ENCODE measurements at places on chromosomes 4 and X.

- no peak for DNase-seq
Measured at GRCh38 chr4:139416073-139416673, 37.7 kb upstream of the RAB33B start.

GRCh38 chrX:133924548-133924947 is 60.8 kb downstream of the GPC3 start:
- DNase-seq, result no peak

GRCh38 chr4:183205709-183206108 is 106.7 kb downstream of the WWC2 start:
- DNase-seq, result no peak

DNA sequence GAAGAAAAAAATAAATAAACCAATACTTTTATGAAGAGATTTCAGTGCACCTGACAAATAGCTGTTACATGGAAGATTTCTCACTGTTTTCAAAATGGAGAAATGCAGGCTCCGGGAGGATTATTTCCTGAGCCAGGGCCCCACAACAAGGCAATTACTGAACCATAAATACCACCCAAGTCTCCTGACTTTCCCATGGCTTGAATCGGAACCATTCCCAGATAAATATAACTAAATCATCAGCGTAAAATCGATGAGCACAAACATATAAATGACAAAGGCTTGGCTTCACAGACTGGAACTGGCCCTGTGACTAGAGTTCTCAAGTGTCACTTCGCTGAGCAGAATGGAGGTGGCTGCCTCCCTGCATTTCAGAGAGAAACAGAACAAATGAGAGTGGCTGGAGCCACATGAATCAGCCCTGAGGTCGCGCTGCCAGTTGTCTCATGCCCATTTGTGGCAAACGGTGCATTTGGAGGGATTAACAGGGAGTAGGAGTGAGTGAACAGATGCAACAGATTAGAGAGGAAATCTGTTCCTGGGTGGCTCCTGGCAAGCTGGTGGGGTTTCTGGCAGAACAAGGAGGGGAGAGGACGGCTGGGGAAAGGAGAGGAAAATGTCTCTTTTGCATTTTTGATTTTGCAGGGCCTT is 57.3 kb upstream of the STIM2 start:
- DNase-seq, result no peak

DNA sequence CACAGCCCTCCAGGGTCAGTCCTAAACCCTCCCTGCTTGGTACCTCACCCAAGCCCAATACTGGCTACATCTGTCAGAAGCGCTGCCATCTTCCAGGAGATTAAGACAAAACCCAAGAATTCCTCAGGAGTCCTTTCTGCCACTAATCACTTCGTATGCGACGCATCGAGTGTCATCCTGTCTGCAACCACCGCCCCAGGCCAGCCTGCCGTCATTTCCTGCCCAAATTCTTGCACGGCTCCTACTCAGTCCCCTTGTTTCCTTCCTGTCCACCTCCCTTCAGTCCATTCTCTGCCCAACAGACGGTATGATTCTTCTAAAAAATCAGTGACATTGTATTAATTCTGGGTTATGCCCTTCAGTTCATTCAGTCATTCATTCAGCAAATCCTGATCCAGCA is 113.6 kb downstream of the NFKB1 start:
- DNase-seq, result no peak

DNA sequence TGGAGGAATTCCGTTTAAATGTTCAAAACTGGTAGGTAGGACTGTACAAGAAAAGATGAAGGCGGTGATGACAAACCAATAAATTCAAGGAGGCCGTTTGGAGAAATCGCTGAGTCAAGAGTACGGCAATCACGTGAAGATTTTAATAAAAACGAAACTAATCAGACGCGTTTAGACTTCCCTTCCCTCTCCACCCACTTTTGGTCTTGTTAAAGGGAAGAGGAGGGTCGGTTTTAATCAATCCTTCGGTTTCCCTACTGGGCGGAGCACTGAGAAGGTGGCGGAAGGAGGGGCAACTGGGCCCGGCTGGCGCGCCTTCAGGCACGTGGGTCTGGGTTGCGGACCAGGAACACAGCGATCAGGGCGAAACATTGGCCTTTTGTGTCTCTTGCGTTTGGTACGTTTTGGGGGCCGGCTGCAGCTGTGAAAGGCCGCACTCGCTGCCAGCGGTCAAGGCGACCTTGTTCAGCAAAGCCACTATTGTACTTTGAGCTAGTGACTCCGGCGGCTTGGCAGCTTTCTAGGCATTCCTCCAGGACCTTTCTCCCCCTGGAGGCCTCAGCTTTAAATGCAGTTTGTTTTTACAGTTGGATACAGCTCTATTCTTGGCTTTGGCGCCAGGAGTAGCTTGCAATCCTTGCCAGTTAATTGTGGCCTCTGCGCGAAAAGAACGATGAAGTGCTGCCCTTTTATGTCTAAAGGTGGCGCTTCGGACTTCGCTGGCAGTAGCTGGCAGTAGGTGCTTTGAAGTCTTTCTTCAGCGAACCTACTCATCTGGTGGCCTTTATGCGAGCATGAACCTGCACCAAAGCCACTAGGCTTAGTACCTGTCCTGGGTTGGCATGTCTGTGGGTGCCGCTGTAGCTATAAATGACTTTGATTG is 16.8 kb upstream of the LAMP2 start:
- DNase-seq, result no peak

DNA sequence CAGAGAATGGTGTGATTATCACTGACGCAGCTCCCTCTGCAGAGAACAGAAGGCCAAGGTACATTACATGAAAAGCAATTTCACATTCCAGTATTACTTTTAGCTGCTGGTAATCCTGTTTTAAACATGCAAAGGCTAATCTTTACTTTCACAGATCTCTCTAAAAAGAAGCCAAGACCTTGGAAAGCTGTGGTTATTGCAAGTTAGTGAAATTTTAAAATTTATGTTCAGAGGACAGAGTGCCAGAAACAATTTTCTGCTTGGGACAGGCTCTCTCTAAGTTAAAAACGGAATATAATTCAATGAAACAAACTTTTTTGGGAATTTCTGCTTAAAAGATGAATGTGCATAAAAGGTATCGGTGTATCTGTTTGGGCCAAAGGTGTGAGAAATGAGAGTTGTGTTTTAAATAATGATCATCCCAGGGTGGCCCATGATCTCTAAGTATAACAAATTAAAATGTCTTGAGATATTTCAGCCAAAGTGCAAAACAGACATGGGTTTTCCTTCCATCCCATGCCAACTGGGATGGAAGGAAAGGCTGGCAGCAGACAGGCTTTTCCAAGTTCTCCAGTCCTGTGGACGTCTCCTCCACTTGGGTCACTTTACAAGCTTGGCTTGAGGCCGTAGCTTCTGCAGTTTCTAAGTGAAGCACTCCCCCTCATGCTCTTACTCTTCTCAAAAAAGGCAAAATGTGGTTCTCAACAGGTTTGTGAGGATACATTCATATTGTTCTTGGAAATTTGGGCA is 118.0 kb downstream of the DRD5 start:
- DNase-seq, result no peak

DNA sequence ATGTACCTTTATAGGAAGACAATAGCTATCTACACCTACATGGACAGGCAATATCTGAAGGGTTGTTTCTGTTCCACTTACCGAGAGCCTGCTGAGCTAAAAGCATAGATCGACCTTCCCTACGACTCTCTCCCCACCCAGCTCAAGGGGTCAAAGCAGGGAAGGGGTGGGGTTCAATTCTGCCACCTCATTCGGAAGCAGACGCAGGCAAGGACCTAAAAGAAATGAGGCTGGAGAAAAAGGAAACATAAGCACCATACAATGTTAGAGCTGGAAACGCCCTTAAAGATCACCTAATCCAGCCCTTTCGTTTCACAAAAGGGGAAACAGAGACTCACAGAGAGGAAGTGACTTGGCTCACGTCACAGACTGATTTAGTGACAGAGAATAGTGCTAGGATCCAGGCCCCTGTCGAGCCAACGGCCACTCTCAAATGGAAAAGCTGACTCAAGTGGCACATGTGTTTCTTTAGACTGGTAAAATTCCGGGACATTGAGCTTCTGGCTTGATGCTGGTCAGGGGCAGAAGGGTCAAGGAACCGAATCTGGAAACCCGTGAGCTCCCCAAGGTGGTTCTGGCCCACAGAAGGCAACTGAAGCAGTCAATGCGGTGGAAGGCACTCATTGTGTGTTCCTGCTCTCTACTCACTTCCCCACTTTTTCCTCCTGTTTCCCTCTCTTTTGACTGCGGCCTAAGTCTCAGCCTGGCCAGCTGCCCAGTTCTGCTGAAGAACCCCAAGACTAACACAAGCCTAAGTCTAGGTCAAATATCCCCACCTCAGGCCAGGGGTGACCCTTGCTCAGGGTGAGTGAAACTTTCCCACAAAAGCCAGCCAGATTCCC is 7.5 kb downstream of the SEPTIN6 start:
- no peak for DNase-seq

DNA sequence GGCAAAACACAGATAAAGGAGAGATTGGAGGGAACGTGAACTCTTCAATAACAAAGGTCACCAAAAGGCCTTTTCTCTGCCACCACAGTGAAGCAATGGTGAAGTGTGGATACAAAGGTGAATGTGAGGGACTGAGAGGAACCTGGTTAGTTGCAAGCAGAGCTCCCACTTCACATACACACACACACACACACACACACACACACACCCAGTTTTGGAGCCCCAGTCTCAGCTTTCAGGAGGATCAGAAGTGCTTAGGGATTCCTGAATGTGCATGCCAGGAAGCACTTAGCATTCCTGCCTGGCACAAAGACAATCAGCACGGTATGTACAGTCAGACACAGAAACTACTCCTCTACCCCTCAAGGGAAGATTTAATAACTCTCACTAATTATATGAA is 71.5 kb downstream of the ARHGEF9 start:
- no peak for DNase-seq
